ENCODE measurements at places on chromosomes 2 and 18.
A peak's percentile ranks its signal among the peaks of the same experiment; 100 is the strongest.

DNA sequence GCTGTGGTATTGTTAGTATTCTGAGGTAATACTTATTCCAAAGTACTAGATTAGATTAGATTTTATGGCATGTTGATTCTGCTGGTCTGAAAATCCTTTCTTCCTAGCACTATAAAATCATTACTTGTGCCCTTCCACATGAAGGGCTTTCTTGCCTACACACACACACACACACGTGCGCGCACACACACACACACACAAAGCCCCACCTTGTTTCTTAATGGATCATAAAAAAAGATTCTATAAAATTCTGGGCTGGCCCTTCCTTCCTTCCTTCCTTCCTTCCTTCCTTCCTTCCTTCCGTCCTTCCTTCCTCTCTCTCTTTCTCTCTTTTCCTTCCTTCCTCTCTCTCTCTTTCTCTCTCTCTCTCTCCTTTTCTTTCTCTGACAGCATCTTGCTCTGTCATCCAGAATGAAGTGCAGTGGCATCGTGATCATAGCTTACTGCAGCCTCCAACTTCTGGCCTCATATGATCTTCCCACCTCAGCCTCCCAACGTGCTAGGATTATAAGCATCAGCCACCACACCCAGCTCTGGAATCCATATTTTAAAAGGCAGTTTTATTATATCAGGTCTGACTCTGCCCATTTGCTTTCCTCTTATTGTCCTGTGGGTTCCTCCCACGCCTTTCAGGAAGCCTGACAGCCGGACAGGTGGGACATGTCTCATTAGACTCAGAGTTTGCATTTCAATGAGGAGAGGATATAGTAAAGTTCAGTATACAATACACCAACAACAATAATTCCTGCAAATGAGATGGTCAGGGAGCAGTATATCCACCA lies 321.1 kb downstream of the PIK3C3 start:
- no peak for DNase-seq

DNA sequence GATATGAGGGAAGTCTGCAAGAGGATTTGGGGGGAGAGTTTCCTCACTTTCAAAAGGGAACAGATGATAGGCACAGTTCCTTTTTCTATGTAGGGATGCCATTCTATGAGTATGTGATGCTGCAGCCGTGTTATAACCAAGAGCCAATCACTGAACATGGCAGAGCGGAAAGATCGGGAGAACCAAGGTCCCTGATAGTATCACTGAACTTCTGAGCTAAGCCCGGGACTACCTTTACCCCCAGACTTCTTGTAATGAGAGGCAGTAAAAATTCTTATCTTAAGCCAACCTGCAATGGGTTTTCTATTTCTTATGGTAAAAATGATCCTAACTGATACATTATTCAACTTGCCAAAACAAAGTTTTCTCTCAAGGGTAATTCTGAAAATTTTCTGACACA lies 21.6 kb upstream of the SLC1A4 start:
- no peak for DNase-seq

GRCh38 chr18:79628416-79629248 lies 51.0 kb upstream of the CTDP1 start:
- peak; percentile 72 for DNase-seq

- DNase-seq = no peak
These were observed 165.7 kb upstream of the SLC14A2 start for GRCh38 chr18:45449418-45450227.

DNA sequence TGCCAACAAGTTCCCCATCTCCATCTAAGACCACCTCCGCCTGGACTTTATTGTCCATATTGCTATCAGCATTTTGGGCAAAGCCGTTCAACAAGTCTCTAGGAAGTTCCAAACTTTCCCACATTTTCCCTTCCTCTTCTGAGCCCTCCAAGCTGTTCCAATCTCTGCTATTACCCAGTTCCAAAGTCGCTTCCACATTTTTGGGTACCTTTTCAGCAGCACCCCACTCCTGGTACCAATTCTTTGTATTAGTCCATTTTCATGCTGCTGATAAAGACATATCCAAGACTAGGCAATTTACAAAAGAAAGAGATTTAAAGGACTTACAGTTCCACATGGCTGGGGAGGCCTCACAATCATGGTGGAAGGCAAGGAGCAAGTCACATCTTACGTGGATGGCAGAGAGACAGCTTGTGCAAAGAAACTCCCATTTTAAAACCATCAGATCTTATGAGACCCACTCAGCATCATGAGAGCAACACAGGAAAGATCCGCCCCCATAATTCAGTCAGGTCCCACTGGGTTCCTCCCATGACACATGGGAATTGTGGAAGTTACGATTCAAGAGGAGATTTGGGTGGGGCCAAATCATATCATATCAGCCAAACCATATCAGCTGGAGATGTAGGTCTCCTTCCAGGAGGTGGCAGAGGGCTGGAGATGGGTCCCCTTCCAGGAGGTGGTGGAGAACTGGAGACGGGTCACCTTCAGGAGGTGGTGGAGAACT lies 19.8 kb upstream of the TXNDC2 start:
- DNase-seq = no peak

DNA sequence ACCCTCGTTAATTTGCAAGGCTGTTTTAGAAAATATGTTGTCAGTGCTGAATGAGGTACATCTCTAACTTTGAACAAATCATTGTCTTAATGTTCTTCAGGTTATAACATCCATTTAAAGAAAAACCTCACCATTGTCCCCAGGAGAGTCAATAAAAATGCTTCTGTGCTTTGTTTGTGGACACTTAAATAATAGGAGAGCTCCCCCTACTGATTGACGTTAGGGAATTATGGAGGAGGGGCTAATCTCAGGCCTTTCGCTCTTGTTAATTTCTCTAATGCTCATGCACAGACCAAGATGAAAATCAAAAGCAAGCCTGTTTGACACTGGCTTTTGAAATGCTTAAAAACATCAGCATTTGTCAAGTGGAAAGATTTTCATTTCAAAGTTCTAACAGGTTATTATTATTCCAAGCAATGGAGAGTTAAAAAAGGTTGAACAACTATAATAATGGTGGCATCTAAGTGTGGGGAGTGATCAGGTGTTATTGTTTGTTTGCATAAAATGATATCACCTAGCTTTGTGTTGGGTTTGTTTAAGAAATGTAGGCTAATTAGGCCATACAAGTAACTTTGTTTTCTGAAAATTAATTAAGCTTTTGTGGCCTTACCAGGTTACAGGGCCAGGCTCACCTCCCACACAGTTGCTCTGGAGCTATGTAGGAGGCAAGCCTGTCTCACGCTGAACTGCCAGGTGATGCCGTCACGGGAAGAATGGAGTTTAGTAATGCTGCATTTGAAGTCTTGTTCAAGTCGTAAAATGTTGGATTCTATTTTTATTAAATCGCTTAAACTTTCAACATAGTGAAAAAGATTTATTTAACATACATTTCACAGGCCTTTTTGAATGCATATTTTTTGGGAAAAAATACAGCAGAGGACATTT lies 51.7 kb upstream of the SMIM21 start:
- DNase-seq = no peak

- no peak for DNase-seq
These were observed 20.5 kb downstream of the RND3 start for GRCh38 chr2:150466741-150467620.

GRCh38 chr2:132645176-132645575 lies 24.8 kb downstream of the LYPD1 start:
- DNase-seq = no peak

GRCh38 chr2:156647377-156648010 lies 211.3 kb downstream of the GPD2 start:
- no peak for DNase-seq

DNA sequence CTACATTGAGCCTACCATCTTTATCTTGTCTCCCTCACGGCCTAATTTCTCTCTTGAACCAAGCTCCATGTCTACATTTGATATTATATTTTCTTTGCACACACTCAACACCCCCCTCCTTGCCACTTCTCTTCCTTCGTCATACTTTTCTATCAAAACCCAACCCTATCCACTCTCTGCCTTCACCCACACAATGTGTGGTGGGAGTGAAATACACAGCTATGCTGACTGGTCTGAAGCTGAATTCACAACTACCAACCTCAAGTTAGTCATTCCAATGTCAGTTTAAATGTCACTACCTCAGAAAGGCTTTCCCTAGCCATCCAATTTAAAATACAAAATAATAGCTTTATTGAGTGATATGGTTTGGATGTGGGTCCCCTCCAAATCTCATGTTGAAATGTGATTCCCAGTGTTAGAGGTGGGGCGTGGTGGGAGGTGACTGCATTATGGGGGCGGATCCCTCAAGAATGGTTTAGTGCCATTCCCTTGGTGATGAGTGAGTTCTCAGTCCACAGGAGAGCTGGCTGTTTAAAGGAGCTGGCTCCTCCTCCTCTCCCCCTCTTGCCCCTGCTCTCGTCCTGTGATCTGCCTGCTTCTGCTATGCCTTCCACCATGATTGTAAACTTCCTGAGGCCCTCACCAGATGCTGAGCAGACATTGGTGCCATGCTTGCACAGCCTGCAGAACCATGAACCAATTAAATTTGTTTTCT lies 112.1 kb downstream of the DTNB start:
- no peak for DNase-seq

Data from suprapubic skin (tissue), 4 donors.